ENCODE measurements at places on chromosomes 12 and 14.

DNA sequence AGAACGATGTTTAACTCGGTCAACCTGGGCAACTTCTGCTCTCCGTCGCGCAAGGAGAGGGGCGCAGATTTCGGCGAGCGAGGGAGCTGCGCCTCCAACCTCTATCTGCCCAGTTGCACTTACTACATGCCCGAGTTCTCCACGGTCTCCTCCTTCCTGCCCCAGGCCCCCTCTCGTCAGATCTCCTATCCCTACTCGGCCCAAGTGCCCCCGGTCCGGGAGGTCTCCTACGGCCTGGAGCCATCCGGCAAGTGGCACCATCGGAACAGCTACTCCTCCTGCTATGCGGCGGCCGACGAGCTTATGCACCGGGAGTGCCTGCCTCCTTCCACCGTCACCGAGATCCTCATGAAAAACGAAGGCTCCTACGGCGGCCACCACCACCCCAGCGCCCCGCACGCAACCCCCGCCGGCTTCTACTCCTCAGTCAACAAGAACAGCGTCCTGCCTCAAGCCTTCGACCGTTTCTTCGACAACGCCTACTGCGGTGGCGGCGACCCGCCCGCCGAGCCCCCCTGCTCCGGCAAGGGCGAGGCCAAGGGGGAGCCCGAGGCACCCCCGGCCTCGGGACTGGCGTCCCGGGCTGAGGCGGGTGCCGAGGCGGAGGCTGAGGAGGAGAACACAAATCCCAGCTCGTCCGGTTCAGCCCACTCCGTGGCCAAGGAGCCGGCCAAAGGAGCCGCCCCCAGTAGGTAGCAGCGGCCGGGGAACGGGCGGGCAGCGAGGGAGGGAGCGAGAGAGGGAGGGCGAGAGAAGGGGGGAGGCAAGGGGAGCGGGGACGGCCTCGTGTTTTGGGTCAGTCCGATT is 513 bp downstream of the HOXC11 start:
- no peak for DNase-seq
- H3K27me3 ChIP-seq: peaks cover 93% of the 10 kb centered on the region
- H3K27ac ChIP-seq: no peak overlapping the region
- H3K4me1 ChIP-seq: no peaks in the 10 kb centered on the region

GRCh38 chr14:56581041-56581727 is 1.6 kb downstream of the TMEM260 start:
- H3K27me3 ChIP-seq: no peaks in the 10 kb centered on the region
- no peak overlapping the region for H3K27ac ChIP-seq
- peak overlapping the region; percentile 94 for H3K4me3 ChIP-seq
- peaks cover 4% of the 10 kb centered on the region for H3K36me3 ChIP-seq
- no peak for DNase-seq

DNA sequence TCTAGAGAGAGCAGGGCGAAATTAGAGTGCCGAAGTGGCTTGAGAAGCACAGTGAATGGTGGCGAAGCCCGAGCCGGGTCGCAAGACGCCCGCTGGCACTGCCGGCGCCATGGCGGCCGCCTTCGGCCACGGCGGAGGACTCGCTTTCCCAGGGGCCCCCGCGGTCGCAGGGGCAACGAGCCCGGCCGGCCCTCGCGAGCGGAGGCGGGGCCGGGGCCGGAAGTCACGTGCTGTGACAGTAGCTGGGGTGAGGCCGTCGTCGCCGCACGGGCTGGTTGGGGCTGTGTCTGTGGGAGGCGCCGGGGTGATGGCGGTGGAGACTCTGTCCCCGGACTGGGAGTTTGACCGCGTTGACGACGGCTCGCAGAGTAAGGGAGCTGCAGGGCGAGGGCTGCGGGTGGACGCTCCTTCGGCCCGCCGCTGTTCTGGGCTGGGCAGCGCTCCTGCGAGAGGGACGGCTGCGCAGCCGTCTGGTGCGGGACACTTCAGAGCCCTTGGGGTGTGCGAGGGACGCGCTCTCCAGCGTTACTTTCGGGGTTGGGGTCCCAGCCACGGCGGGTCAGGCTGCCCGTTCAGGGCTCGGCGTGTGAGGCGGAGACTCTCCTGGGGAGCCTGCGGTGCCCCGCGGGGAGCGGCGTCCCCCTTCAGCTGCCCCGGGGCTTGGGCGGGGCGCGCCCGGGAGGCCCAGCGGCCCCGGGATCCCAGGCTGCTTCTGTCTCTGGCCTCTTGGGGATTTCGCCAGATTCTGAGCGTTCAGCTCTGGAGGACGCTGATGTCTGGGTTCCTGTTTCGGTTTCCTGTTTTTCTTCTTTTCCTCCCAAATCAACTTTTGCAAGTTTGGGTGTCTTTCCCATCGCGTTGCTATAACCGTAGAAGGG is at the start of gene WASHC4:
Gene WASHC4, plus strand, starts transcription at position 238 of the 878 bp plus-strand sequence. Its CDS starts 70 bp downstream, at position 308.
- peak; percentile 85 for DNase-seq
- peaks cover 25% of the 10 kb centered on the region for H3K4me1 ChIP-seq
- no peaks in the 10 kb centered on the region for H3K27me3 ChIP-seq
- H3K36me3 ChIP-seq: peaks cover 7% of the 10 kb centered on the region
- H3K4me3 ChIP-seq: peak within 1 kb of the TSS; percentile 95
- peak within 1 kb of the TSS; percentile 97 for H3K27ac ChIP-seq

- H3K4me3 ChIP-seq: no peak overlapping the region
- DNase-seq: no peak
- H3K27me3 ChIP-seq: no peaks in the 10 kb centered on the region
- H3K4me1 ChIP-seq: peaks cover 36% of the 10 kb centered on the region
- H3K27ac ChIP-seq: no peak overlapping the region
These were observed 8.7 kb downstream of the KITLG start for GRCh38 chr12:88571543-88571942.

- no peak overlapping the region for H3K27ac ChIP-seq
- DNase-seq: peak; percentile 8
- H3K4me3 ChIP-seq: no peak overlapping the region
- H3K36me3 ChIP-seq: no peaks in the 10 kb centered on the region
These were observed 190.0 kb upstream of the C14orf180 start for GRCh38 chr14:104389326-104390220.

All from progenitor cell of endocrine pancreas (in vitro differentiated cells).